ENCODE measurements at places on chromosomes 5 and 9. TPM values are rescaled to one million over a fixed set of nuclear protein-coding genes. Genes with fewer than 3 reads are reported as not detected.

WNK2 gene
- total RNA-seq = 139 TPM

GRCh38 chr5:159244163-159244562 lies 18.9 kb upstream of the UBLCP1 start:
- no peak for DNase-seq

GRCh38 chr9:87579781-87580541 lies 82.3 kb downstream of the DAPK1 start:
- DNase-seq = no peak

GRCh38 chr5:14595891-14596290 lies 14.3 kb downstream of the OTULINL start:
- DNase-seq = no peak
